Caco-2 (cell line): ENCODE measurements at places on chromosomes 1 and 21. TPM values are rescaled to one million over a fixed set of nuclear protein-coding genes. Genes with fewer than 3 reads are reported as not detected.

Gene TAL1
- 12.2 and 15.2 TPM in 2 replicates for total RNA-seq

Gene RNF186
- total RNA-seq: not detected in 2 replicates

Gene MPL
- 0.49 TPM in 1 of 2 replicates, not detected in the other for total RNA-seq

Gene AGMAT
- total RNA-seq: 46.5 and 48.3 TPM in 2 replicates

Gene PTGFR
- not detected in 2 replicates for total RNA-seq

Gene RPTN
- not detected in 2 replicates for total RNA-seq

Gene SPRR2G
- not detected in 2 replicates for total RNA-seq

Gene LRRN2
- total RNA-seq: not detected in 2 replicates

Gene CLCA4
- not detected in 2 replicates for total RNA-seq

Gene TRIM45
- total RNA-seq: 4.0 and 5.1 TPM in 2 replicates

Gene KTI12
- total RNA-seq: 10.1 and 11.8 TPM in 2 replicates

Gene FAM76A
- 9.4 and 9.8 TPM in 2 replicates for total RNA-seq

Gene RGS4
- total RNA-seq: 0.23 and 1.4 TPM in 2 replicates

Gene SH3D21
- total RNA-seq: 12.1 and 12.4 TPM in 2 replicates

Gene RGSL1
- total RNA-seq: not detected in 2 replicates

Gene C8A
- total RNA-seq: not detected in 2 replicates

Gene PTAFR
- 0.12 and 0.32 TPM in 2 replicates for total RNA-seq

Gene ARHGAP30
- total RNA-seq: not detected in 2 replicates

Gene NUP210L
- total RNA-seq: 0.07 and 0.19 TPM in 2 replicates

Gene FAM89A
- 38.8 and 44.2 TPM in 2 replicates for total RNA-seq

Gene S100A14
- 510 and 624 TPM in 2 replicates for total RNA-seq

Gene CYP2J2
- total RNA-seq: 0.29 and 0.77 TPM in 2 replicates

Gene ANGPTL3
- 0.77 and 0.86 TPM in 2 replicates for total RNA-seq

Gene IL20
- not detected in 2 replicates for total RNA-seq

Gene ATP6V1G3
- 3.5 and 4.7 TPM in 2 replicates for total RNA-seq

Gene FCRL5
- total RNA-seq: not detected in 2 replicates

Gene PADI3
- not detected in 2 replicates for total RNA-seq

Gene TDRD5
- total RNA-seq: 0.52 and 0.72 TPM in 2 replicates

Gene DARS2
- 41.3 and 45.1 TPM in 2 replicates for total RNA-seq

Gene LRRC38
- total RNA-seq: not detected in 2 replicates

Gene AMIGO1
- 1.1 and 1.5 TPM in 2 replicates for total RNA-seq

Gene FCGR1A
- not detected in 2 replicates for total RNA-seq

Gene SLAMF6
- not detected in 2 replicates for total RNA-seq

Gene LINGO4
- not detected in 2 replicates for total RNA-seq

Gene DIO1
- 6.8 and 7.1 TPM in 2 replicates for total RNA-seq

Gene SLC22A15
- 0.16 and 0.28 TPM in 2 replicates for total RNA-seq

Gene TRAF3IP3
- not detected in 2 replicates for total RNA-seq

Gene NEXN
- 1.1 and 1.9 TPM in 2 replicates for total RNA-seq

Gene TEDDM1
- not detected in 2 replicates for total RNA-seq
